Stimulated activated CD4-positive, alpha-beta T cell treated with anti-CD3 and anti-CD28 coated beads, Interleukin-1b, Interleukin-23, amount 100 ng/mL, for 4 hours (primary cell): ENCODE measurements at places on chromosomes 2 and 18.

DNA sequence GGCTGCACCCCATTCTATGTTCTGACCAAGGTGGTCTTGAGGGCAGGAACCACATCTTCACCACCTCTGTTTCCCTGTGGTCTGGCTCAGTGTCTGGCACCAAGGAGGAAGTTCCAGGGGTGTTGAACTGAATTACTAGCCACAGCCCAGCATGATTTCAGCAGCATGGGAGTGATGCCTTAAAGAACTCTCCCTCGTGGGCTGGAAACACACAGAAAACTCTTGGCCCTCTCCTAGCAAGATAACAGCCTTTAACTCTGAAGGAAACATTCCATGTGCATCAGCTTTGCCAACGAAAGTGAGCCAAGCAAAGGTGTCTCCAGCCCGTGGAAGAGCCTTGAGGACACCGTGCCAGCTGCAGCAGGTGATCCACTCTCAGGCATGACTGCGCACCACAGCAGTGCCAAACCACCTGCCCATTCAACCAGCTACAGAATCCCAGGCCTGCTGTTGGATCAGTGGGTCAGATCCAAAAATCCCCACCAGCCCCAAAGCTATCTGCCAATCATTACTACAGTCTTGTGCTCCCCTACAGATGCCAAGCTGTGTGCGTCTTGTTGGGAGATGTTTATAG is 124.8 kb downstream of the TTC32 start:
- DNase-seq = no peak

GRCh38 chr2:78251708-78252107 is 729.5 kb upstream of the LRRTM4 start:
- no peak for DNase-seq

- DNase-seq = no peak
These were observed 429 bp downstream of the C2orf76 start for GRCh38 chr2:119366161-119366648.

DNA sequence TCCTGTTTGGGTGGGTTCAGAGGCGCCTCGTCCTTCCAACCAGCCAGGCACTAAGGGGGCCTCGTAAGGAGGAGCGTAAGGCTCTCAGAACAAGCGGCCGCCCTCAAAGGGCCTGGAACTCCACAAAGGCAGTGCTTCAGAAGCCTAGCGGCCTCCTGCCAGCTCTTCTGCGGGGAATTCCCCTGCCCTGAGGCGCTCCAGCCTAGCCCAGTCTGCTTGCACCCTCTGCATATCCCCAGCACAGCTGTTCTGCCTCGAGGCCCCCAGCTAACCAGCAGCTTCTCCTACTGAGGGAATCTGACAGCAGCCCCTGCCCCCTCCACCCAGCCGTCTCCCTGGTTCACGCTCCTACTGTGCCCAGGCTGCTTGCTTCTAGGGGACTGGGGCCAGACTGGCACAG is 265.9 kb downstream of the TFCP2L1 start:
- no peak for DNase-seq

- DNase-seq = no peak
These were observed at the start of gene HAAO for GRCh38 chr2:42792583-42793333. Gene HAAO, minus strand, starts transcription at chr2:42792583. Its CDS starts 47 bp downstream, at chr2:42792536.

DNA sequence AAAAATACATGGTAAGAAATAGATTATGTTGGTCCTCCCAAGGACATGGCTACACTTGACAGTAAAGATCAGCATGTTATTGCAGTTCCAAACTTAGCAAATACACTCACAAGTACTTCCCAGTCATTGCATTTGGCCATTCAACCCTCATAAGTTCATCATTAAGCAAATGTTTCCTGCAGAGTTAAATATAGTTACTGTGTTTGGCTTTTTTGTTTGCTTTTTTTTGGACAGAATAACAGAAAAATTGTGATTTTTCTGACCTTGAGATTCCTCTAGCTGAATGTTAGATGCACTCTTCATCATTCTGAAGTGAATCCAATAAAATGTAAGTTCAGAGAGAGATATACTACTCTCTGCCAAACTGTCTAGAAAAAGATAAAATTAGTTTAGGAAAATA is 295.3 kb downstream of the GPD2 start:
- no peak for DNase-seq

- DNase-seq = peak; percentile 47
These were observed 189.8 kb downstream of the SNTG2 start for GRCh38 chr2:1140389-1141003.

- no peak for DNase-seq
These were observed 3.9 kb upstream of the HRH4 start for GRCh38 chr18:24456549-24456948.

DNA sequence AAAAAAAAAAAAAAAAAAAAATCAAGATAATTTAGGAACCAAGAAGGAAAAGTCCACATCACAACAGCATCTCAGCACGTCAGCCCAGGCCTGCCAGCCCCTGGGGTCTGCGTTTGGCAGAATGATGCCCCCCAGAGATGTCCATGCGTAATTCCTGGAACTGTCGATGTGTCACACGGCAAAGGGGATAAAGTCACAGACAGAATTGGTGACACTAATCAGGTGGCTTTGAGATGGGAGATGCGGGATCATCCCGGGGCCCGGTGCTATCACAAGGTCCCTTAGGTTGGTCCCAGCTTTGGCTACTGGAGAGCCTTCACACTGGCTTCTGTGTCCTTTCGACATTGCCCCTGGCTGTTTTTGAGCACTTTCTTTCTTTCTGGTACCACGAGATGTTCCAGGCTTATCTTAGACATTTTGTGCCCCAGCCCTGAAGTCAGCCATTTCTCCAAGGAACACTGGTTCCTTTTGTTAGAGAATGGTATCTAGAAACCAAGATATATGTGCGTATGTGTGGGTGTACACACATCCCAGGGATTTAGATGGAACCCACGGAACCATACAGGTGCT is 20.7 kb downstream of the RAMP1 start:
- no peak for DNase-seq

DNA sequence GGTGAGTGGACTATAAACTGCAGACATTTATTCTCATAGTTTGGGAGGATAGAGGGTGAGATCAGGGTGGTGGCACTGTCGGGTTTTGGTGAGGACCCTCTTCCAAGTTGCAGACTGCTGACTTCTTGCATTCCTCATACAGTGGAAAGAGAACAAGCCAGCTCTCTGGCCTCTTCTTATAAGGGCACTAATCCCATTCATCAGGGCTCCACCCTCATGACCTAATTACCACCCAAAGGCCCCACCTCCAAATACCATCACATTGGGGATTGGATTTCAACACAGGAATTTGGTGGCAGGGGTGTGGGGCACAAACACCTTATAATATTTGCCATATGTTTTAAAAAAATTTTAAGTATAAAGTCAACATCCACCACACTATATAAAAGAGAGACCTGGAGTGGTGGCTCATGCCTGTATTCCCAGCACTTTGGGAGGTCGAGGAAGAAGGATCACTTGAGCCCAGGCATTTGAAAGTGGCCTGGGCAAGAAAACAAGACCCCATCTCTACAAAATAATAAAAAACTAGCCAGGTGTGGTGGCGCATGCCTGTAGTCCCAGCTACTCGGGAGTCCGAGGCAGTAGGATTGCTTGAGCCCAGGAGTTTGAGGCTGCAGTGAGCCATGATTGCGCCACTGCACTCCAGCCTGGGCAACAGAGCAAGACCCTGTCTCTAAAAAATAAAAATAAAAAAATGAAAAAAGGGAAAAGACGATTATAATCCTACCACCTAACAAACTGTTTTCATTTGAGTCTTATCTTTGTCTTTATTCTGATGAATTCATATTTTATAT is 44.0 kb downstream of the TCF7L1 start:
- DNase-seq = no peak

DNA sequence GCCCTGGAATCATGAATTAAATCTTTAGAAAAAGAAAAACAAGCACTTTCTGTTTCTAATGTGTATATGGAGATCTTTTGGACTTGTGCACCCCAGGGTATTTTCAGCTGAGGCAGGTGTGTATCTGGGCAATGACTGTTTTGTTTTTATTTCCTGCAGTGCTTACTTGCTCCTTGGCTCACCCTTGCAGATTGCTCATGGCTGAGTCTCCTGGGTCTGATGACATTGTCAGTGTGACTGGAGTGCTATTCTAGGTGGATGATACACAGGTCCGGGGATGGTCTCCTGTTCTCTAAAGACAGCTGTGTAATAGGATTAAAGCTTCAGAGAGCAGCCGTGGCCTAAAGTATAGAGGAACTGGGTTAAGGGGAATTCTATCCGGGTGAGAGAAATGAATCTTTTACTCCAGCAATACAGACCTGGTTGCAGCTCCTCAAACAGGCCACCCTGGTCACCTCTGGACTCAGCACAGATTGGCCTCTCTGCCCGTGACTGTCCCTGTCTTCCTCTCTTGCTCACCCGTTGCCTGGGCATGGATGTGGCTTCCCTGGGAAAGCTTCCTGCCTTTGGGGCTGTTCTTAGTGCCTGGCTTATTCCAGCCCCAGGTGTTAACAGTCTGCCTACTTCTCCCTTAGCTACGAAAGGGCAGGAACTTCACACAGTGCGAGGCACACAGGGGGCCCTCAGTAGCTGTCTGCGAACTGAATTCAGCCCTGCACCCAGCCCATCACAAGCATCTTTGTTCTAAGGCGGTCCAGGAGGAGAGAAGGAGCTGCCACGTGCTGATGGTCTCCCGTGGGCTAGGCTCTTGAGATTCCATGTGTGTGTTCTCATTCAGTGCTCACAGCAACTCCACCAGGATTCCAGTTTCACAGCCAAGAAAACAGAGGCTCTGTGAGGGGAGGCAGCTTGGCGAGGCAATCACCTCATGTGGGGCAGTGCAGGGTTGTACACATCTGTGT is 84.3 kb downstream of the ACOXL start:
- DNase-seq = no peak

- no peak for DNase-seq
These were observed 1097.2 kb downstream of the BCL11A start for GRCh38 chr2:59456285-59456684.

GRCh38 chr18:75231053-75231406 is 20.4 kb downstream of the TSHZ1 start:
- DNase-seq = no peak

- peak; percentile 58 for DNase-seq
These were observed 132.9 kb upstream of the MGAT5 start for GRCh38 chr2:134120733-134121630.

DNA sequence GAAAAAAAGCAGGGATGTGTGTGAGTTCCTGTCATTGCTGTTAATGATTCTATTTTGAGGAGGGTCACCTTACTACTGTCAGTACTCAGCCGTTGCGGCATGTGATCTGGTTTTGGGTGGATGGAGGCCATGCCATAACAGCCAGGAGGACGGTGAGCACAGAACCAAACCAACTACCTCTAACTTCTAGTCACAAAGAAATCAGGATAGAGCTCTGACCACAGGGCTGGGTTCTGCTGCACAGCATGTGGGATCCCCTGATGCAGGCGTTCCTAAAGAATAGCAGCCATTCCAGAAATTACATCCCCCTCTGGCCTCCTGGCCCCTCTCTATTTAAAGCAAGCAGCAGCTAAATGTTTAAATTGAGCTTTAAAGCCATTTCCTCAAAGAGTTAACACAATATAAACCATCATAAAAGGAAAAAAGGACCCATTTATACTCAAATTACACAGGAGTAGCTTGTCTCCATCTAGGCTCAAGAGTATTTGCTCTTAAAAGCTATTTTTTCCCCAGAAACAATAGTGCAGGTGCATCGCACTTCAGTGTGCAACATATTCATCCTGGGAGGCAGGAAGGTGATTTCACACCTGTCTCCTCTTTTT is 786.4 kb downstream of the RNF144A start:
- no peak for DNase-seq

GRCh38 chr2:212414767-212415211 is 123.8 kb downstream of the ERBB4 start:
- no peak for DNase-seq

- DNase-seq = no peak
These were observed 248.4 kb downstream of the FHOD3 start for GRCh38 chr18:36545821-36546427.

DNA sequence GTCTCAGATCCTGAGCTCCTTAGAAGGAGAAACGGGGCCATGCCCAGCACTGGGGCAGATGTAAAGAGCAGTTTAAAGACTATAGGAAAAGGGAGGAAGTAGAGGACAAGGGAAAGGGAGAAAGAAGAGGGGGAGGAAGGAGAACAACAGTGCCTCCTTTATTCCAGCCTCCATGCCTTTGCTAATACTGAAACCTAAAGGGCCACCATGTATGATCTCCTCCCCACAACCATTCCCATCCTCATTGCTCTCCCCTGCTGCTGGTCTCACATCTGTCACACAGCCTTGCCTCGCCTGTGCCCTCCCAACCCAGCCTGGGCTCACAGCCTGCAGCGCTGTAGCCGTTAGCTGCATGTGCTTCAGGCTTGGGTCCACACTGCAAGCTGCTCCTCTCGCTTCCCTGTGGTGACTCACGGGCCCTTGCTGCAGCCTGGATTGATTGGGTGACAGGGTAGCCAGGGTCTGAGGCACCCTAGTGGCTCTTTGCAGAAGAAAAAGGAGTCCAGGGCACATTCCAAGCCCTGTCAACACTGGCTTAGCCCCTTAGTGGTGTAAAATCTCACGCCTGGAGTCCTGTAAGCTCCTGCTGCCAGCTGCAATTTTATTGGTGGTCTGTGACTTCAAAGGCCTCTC is 281.9 kb downstream of the SRBD1 start:
- DNase-seq = no peak

DNA sequence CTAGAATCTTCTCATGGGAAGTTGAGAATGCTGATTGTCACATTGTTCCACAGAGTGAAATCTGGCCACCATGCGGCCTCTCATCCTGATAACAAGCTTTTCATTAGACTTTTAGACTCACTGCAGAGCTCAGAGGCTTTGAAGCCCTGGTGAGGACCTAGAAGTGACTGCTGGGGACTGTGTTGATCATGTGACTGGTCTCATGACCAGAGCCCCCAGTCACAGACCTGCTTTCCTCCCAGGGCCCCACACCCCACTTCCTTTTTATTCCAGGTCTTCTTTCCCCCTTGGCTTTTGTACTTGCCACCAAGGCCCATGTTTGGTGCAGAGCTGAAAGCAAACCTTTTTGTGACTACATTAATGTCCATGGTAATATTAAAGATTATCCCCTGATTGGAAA is 45.2 kb downstream of the PRKCE start:
- no peak for DNase-seq

GRCh38 chr18:24995056-24995455 is 356.9 kb downstream of the ZNF521 start:
- DNase-seq = no peak

- no peak for DNase-seq
These were observed 138.2 kb upstream of the PKDCC start for GRCh38 chr2:41909584-41909983.

DNA sequence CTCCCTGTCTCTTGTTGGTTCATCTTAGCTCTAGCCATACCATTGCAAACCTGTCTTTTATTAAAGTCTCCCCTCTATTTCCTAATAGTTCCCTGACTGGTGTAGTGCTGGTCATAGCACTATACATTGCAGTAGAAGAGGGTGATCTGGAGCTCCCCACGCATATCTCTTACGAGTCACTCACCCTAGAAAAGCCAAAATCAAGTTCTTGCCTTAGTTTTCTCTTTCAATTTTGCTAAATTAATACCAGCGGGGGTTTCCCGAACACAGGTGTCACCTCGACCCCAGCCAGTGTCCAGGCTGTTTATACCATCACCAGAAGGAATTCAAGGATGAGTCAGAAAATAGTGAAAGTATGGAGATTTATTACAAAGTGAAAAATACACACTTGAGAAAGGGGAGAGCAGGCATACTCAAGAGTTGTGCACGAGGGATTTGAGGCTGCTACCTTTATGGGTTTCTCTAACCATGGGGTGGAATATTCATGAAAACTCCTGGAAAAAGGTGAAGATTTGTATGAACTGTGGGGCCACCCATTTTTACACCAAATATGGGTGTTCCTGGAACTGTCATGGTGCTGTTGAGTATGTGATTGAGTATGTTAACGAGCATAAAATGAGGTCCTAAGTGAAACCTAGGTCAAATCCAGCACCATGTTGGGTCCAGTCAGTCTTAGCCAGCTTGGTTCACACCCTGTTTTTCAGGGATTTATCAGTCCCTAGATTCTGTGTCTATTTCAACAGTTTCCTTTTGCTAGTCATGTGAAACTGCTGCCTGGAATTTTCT is 20.2 kb downstream of the PROKR1 start:
- no peak for DNase-seq
